Hypothalamus (tissue), 51 donors: ENCODE measurements at places on chromosomes 7 and 10.

GRCh38 chr10:52110576-52110975 is 203.5 kb upstream of the DKK1 start:
- no peak for DNase-seq

- DNase-seq = no peak
Measured at GRCh38 chr10:60042914-60043313, 136.6 kb upstream of the CCDC6 start.

DNA sequence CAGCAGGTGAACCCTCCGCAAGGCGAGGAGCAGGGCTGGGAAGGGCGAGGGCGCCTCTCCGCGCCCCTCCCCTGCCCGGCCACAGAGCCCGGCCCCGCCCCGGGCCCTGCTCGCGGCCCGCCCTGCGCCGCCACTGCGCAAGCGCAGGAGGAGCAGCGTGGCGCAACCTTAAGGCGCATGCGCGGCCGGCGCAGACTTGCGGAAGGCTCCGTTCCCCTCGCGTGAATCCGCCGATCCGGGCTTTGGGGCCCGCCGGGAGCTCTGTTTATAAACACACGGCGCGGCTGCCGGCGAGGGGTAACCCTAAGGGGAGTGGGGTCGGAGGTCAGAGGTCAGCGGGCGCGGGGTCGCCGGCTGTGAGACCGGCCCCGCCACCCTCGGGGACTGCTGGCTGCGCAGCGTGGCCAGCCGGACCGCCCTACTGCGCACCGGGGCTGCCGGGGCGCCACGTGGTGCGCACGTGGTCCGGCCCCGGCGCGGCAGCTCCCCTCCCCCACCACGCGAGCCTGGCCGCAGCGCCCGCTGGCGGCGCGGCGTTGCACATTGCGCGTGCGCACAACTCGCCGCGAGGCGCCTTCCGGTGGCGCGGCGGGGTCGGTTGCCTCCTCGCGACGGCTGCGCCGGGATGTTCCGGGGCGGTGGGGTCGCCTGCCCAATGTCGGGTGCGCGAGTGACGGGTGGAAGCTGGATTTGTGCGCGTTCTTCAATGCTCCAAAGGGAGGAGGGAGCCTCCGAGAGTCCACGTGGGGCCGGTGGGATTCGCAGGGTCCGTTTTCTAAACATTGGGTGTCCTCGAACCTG is 40.2 kb upstream of the FOXK1 start:
- peak; percentile 92 for DNase-seq

- no peak for DNase-seq
Measured at GRCh38 chr10:49594594-49594993, 15.5 kb upstream of the SLC18A3 start.

- DNase-seq = no peak
Measured at GRCh38 chr7:95976369-95977060, 204.2 kb downstream of the DYNC1I1 start.

GRCh38 chr7:151560243-151560642 is 40.5 kb upstream of the RHEB start:
- no peak for DNase-seq

DNA sequence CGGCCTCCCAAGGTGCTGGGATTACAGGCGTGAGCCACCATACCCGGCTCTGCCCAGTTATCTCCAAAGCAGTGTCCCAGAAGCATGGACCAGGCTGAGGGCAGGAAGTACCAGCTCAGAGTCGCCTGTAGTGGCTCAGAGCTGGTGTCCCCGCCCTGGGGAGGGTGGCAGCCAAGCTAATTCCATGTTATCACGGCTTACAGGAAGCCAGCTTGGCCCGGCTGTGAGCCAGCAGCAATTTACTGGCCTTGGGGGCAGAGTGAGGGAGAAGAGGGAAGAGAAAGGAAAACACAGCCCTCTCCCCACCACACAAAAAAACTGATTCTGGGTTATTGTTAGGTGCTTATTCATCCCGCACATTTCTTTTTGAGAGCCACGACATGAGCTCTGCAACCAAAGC is 88.1 kb downstream of the HIP1 start:
- no peak for DNase-seq

DNA sequence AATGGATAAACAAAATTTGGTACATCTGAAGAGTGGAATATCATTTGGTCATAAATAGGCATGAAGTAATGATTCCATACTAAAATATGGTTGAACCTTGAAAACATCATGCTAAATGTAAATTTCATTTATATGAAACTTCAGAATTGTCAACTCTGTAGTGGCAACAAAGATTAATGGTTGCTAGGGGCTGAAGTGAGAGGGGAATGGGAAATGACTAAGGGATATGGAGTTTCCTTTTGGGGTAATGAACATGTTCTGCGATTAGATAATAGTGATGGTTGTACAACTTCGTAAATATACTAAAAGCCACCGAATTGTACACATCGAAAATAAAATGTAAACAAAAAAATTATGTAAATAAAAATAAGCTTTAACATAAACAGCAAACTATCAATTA is 384.1 kb upstream of the STEAP1 start:
- no peak for DNase-seq
